Stimulated activated CD8-positive, alpha-beta memory T cell treated with anti-CD3 and anti-CD28 coated beads, Interleukin-7, amount 100 ng/mL, for 1 hour (primary cell): ENCODE measurements at places on chromosomes 4 and X.

GRCh38 chrX:33252306-33252825, 41.0 kb upstream of the DMD start:
- DNase-seq, result no peak

GRCh38 chr4:158729716-158730559, 6.7 kb upstream of the PPID start:
- DNase-seq, result peak; percentile 11

GRCh38 chr4:170139764-170140163, 50.0 kb upstream of the AADAT start:
- DNase-seq, result no peak

GRCh38 chrX:19709812-19710518, 177.4 kb downstream of the SH3KBP1 start:
- no peak for DNase-seq

- no peak for DNase-seq
These were observed 78.2 kb upstream of the PRSS48 start for GRCh38 chr4:151198748-151199147.

- no peak for DNase-seq
These were observed 107.0 kb downstream of the AGTR2 start for GRCh38 chrX:116277351-116278225.

- DNase-seq, result no peak
These were observed 213.6 kb downstream of the HTR2C start for GRCh38 chrX:114797494-114797893.

- no peak for DNase-seq
These were observed 76.7 kb downstream of the CLCN5 start for GRCh38 chrX:49999087-49999486.

GRCh38 chr4:83266689-83267088, 17.9 kb downstream of the COQ2 start:
- no peak for DNase-seq

DNA sequence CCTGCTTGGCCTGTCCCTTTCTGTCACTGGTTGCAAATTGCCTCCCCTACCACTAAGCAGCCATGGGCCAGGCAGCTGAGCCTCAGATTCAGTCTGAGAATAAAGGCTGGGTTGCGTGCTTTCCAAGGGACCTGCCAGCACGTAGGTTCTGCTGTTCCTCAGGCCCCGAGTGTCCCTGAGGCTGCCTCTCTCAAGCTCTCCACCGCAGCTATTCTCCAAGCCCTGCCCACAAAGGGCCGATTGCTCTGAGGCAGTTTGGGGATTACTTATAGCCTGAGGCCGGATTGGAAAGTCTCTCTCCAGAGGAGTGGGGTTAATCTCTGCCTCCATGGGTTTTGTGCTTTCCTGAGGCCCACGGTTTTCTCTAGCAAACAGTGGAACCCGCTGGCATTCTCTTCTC, 590.7 kb downstream of the BCOR start:
- DNase-seq, result no peak

DNA sequence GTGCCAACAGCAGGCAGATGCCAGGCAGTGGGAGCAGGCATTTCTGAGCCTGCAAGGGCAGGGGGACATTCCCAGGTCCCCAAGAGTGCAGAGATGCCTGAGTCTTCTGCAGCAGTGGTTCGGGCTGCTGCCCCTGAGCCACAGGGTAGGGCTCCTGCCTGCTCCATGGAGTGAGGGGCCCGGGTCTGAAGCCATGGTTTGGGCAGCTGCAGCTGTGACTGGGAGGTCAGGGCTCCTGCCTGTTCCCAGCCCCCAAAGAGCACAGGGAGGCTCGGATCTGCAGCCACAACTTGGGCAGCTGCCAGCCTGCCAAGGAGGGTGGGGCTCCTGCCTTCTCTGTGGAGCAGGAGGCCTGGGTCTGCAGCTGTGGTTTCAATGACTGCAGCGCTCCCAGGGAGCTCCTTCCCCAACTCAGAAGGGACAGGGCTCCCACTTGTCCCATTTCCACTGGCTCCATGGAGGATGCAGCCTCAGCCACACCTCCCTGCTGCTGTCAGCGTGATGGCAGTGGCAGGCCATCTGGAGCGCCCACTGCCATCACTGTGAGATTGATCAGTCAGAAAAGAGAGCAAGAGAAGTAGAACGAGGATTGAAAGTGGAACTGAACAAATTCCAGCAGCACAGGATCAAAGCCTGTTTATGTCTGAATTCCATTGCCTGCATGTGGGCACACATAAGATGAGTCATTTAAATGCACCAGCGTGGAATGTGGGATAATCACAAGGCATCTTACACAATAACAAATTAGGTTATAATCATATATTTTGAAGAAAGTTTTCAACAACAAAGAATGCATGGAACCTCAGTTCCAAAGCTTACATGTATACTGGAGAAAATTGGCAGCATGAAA, 93.1 kb upstream of the CXorf51A start:
- DNase-seq, result no peak

DNA sequence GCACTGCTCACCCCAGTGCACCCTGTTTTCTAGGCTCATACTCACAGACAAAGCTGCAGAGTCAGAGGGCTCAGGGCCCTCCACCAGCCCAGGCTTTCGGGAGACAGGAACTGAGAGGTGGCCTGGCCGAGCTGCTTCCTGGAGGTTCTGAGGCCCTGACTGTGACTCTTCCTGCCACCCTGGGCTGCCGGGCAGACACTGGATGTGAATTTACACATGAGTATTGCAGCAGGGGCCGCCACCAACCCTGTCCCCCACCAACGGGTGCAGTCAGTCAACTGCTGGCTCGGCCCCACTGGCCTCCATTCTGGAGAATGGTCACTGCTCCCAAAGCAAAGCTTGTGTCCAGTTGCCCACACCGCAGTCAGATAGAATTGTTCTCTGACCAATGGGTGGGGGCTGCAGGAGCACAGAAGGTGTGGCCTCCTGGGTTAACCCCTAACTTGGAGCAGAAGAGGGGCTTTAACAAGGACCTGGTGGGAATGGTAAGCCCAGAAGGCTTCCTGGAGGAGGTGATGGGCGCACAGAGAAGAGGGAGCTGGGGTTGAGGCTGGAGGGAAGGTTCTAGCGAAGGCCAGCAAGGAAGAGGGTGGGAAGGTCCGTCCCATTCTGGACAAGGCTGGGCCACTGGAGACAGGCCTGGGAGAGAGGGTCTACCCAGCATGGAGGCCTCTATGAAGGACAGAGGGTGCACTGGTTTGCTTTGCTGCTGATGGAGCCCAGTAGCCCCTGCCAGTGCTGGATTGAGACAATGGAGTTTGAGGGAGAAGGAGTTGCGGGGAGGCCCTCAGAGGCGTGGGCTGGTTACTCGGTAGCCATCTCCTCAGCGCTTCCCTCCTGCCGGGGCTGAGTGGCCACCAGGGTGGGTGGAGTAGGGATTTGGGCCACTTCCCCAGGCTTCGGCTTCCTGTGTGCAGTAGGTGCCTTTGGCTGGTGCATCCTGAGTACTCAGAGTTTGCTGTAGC, 135.3 kb downstream of the CPZ start:
- DNase-seq, result no peak

DNA sequence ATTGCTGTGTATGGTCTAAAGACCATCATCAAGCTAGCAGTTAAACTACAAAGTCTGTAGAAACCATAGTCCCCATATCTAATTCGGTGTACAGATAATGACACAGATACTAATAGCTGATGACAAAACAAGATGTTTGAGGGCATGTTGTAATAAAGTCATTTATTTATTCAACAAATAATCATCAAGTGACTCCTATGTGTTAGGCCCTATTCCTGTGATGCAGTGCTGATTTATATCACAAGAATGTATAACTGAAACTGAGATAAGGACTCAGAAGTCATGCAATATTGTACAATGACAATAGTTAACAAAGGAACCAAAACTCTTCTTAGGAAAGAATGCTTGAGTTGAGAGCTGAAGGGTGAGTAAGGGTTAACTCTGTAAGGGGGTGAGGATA, 315.0 kb upstream of the NR3C2 start:
- DNase-seq, result no peak

- DNase-seq, result no peak
These were observed 14.8 kb downstream of the ADGRA3 start for GRCh38 chr4:22500831-22501714.

- DNase-seq, result no peak
These were observed 140.3 kb downstream of the PDHA2 start for GRCh38 chr4:95979961-95980876.

DNA sequence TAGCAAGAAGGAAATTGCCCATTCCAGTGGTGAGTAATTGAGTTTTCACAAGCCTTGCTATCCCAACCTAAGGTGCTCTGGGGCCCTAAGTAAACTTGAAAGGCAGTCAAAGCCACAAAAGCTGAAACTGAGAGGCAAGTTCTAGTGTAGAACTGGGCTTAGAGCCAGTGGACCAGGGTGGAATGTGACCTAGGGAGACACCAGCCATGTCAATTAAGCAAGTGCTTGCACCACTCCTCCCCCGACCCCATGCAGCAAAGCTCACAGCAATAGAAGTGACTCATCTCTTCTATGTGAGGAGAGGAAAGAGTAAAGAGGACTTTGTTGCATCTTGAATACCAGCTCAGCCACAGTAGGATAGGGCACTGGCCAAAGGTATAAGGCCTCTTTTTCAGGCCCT, 486.1 kb upstream of the POU3F4 start:
- DNase-seq, result no peak

- no peak for DNase-seq
These were observed 86.2 kb downstream of the ABLIM2 start for GRCh38 chr4:8072235-8072968.

- DNase-seq, result no peak
These were observed 188.4 kb upstream of the TBC1D9 start for GRCh38 chr4:140944572-140944971.

DNA sequence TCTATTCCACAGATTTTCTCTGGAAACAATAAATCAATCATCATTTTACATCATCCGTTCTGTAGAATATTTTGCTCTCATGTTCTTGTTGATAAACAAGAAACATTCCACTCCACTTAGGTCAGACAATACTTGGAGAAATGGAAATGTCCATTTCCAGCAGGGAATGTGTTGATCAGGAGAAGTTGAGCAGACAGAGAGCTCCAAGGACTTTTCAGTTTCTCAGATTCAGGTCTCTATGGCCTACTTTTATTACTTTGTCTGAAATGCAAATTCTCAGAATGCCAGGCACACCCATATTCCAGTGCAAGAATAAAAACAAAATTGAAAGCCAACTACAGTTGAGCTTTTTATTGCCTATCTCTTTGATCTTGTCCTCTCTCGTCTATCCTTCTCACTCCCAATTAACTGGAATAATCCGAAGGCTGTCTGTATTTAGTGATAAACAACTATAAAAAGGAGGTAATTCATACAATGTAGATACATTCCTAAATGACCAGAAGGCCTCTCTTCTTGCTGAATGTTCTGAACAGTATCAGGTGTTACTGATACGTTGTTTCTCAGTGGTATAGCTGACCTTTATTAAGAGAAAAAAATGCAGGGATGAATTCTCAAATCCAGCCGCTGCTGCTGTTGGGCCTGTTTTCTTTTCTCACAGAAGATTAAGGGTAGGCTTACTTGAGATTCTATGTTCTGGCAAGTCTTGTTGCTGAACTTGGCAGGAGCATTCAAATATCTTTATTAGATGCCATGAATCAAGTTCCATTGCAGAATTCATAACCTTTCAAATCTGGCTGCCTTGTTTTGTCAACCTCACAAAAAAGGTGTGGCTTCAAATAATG, 72.1 kb downstream of the HPGD start:
- DNase-seq, result no peak

- no peak for DNase-seq
These were observed 752.9 kb downstream of the RPA4 start for GRCh38 chrX:97636473-97637140.

- no peak for DNase-seq
These were observed 86.8 kb downstream of the GATB start for GRCh38 chr4:151673908-151674520.

DNA sequence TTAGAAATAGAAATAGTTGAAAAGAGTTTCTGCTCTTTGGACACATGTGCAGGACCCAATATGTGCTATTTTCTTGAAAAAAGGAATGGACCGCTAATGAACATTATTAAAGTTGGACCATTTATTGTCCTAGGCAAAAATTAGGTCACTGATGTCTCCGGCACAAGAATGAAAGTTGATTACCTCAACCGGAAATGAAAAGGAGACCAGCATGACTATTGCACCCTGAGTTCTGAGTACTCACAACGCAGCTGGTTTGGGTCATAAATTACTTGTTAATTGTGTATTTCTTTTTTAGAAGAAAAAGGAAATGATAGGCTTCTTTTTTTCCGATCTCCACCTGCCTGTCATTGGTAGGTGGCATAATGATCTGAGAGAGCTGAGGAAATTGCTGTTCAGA, 232.7 kb downstream of the ARHGAP24 start:
- no peak for DNase-seq

DNA sequence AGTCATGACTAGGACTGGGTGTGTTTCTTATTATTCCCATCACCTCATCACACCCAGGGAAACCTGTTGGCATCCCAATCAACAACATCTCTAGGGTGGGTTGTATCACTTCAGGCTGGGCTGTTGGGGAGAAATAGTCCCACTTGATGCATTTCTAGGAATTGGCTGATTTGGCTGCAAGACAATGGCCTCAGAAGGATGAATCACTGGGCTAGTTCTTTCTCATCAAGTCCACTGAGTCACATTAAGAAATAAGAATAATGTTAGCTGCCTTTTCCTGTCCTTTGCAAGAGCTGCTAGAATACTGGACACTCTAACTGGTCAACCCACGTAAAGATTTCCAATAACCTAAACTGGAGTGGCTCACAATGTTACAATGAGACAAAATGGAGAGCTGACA, 104.2 kb downstream of the CHRDL1 start:
- no peak for DNase-seq

GRCh38 chr4:123674762-123675465, 278.3 kb downstream of the SPRY1 start:
- no peak for DNase-seq

- no peak for DNase-seq
These were observed 374.9 kb upstream of the TECRL start for GRCh38 chr4:64784125-64784524.

DNA sequence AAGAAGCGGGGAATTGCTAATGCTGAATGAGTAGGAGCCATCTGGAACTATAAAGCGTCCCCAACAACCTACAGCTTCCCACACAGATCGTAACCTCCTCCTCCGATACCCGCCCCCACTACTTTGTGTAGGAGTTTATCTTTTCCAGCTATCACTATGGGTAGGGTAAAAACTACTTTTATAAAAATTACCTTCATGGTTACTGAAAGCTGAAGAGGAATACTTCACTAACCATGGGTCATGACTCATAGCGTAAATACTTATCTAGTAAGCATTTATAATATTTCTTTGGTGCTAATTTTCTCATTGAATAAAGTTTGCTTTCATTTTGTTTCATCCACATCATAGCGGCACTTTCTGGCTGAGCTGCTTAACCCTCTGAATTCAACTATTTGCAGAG, 79.4 kb upstream of the TNIP3 start:
- no peak for DNase-seq

- no peak for DNase-seq
These were observed 48.0 kb downstream of the ETNPPL start for GRCh38 chr4:108714880-108715279.
